Lower lobe of right lung (tissue), 2 donors: ENCODE measurements at places on chromosomes 11 and 22. TPM values are rescaled to one million over a fixed set of nuclear protein-coding genes. Genes with fewer than 3 reads are reported as not detected.

The SLC5A1 gene
- 1.8 TPM for total RNA-seq

The OR6T1 gene
- total RNA-seq, result not detected

The SHISAL1 gene
- 0.32 TPM for total RNA-seq

The KCNK4 gene
- total RNA-seq, result not detected

The AGBL2 gene
- 6.0 TPM for total RNA-seq
